NCI-H1105 (cell line): ENCODE measurements at places on chromosomes 16 and 17.
A peak's percentile ranks its signal among the peaks of the same experiment; 100 is the strongest.

- DNase-seq = no peak
Measured at GRCh38 chr16:69720822-69721430, 5.4 kb downstream of the NQO1 start.

DNA sequence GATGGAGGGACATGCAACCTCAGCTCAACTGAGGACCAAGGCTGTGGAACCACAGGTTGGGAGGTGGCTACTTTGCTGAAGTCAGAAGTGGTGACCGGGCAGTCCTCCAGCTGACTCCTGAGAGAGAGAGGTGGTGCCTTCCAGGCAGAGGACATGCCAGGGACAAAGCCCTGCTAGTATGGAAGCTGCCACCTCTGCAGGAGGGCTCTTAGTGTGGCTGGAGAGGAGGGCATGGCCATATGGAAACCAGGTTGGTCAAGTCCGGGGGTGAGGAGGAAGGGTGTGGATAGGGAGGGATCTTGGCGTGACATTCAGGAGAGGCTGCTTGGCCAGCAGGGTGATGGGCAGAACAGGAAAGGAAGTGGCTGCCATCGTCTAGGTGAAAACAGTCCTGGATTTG, 5.7 kb downstream of the C16orf86 start:
- no peak for DNase-seq

- no peak for DNase-seq
Measured at GRCh38 chr17:14552306-14552705, 251.4 kb downstream of the HS3ST3B1 start.

GRCh38 chr17:50451943-50452629, 16.6 kb downstream of the CHAD start:
- no peak for DNase-seq

GRCh38 chr16:29836623-29837022, 16.4 kb downstream of the MVP start:
- DNase-seq = no peak

GRCh38 chr17:9529033-9529700, 46.5 kb downstream of the STX8 start:
- DNase-seq = no peak

GRCh38 chr17:17004251-17004996, 32.5 kb upstream of the TNFRSF13B start:
- DNase-seq = no peak

DNA sequence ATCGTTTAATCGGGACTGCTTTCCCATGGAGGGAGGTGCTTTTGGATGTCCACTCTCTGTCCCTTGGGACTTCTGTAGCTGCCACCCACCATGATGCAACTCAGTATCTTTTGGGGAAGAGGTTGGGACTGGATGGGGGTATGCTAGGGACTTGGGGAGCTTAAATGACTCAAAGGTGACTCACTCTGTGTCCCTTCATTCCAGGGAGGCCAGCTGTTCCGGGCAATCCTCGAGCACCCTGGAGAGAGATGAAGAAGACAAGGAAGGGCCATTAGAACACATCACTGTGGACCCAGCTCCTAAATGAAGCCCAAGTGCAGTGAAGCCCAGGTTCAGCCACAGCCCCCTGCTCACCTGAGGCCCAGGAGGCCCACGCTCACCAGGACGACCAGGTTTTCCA, 4.6 kb downstream of the COL1A1 start:
- no peak for DNase-seq

DNA sequence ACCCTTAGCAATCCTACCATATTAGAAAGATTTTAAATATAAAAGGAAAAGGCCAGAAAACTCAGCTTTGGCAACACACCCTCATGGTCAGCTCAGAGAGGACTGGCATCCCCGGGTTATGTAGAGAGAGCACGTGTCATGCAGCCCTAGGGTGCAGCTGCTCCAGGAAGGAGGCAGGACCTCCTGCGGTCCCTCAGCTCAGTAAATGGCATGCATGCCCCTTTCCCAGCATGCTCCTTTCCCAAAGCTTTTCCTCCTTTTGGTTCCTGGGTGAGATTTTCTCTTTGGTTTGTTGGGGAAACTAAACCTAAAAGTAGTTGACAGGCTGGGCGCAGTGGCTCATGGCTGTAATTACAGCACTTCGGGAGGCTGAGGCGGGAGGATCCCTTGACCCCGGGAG, 3.9 kb downstream of the GAN start:
- no peak for DNase-seq

DNA sequence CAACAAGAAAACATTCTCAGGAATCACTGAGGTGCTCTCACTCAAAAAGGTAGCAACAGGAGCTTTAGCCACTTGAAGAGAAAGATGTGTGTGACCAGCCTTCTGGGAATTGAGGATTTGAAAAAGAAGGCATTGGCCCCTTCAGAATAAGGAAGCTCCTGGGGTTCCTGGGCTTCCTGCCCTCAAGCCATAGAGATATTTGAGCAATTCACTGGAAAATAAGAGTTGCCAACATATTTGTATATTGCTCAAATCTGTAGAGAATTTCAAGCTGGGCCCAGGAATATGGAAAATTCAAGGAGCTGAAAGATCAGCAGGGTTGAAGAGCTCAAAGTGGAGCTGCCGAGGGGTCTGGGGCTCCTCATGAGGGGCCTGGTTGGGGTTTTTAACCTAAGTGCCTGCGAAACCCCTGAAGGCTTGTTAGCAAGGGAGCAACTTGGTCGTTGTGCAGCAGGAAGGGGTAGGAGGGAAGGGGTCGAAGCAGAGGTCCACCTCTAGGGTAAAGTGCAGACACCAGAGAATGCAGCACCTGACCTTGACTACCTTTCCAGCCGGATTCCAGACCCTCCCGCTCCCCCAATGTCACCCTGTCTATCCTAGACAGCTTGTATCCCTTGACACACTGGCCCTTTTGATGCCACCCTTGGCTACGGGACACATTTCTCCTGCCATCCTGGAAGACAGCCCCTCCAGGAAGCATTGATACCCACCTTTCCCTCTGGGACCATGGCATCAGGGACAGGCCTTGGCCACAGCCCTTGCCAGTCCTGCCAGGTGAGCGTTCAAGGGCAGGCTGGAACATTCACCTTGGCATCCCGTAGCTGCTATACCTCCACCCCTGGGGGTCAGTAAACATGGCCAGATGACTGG, 67.6 kb upstream of the SREBF1 start:
- DNase-seq = no peak

GRCh38 chr17:58383892-58384462, 32.0 kb upstream of the SUPT4H1 start:
- no peak for DNase-seq

DNA sequence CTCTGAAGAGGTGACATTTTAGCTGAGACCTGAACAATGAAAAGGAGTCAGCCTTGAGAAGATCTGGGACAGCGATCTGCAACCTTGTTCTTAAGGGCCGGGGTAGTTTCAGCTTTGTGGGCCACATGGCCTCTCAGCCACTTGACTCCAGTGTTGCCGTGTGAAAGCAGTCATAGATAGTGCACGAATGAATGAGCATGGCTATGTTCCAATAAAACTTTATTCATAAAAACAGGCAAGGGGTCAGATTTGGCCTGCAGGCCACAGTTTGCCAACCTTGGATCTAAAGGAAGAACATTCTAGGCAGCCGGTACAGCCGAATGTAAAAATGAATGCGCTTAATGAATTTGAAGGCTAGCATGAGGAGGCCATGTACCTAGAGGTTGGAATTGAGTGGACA, 83.5 kb downstream of the ABCC6 start:
- DNase-seq = no peak

DNA sequence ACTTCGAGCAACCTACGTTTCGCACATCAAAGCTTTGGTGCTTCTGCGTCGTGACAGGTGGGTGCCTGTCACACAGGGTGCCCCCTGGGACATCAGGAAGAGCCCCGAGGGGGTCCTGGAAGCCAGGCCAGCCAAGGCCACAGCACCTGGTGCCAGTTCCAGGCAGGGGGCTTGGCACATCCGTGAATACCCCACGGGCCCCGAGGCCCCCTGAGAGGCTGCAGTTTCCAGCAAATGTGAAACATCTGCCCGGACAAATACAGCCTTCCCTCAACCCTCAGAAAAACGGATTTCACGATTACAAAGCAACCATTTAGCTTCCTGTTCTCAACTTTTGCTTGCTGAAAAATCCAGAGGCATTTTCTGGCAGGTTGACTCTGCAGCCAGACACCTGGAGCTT, 109.3 kb upstream of the METRNL start:
- DNase-seq = no peak

GRCh38 chr16:50652836-50653425, 28.2 kb downstream of the SNX20 start:
- DNase-seq = no peak

GRCh38 chr17:76899414-76899813, 31.2 kb downstream of the MGAT5B start:
- DNase-seq = no peak

- no peak for DNase-seq
Measured at GRCh38 chr17:7721612-7722011, 4.1 kb downstream of the DNAH2 start.

DNA sequence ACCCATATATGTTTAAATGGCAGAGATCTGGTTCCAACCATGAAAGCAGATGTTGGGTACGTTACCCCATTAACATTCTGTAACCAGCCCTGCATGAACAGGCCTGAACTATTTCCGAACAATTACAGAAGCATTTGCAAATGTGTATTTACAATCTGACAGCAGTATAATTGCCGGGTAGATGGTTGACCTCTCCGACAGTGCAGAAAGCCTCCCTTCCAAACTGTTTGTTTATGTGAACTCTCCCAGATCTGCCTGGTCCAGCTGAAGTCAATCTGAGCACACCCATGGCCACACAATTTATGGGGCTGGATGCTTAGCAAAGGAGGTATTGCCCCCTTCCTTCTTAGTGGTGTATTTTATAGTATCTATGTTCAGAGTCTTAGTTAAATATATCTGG, 21.8 kb downstream of the NUDT7 start:
- DNase-seq = no peak

- DNase-seq = no peak
Measured at GRCh38 chr16:1920727-1921171, 2.5 kb upstream of the HS3ST6 start.

GRCh38 chr16:77304877-77305276, 105.7 kb downstream of the SYCE1L start:
- no peak for DNase-seq

GRCh38 chr16:85068746-85069145, 41.2 kb downstream of the KIAA0513 start:
- no peak for DNase-seq

GRCh38 chr17:77127735-77128361, 12.9 kb upstream of the SEC14L1 start:
- DNase-seq = no peak

DNA sequence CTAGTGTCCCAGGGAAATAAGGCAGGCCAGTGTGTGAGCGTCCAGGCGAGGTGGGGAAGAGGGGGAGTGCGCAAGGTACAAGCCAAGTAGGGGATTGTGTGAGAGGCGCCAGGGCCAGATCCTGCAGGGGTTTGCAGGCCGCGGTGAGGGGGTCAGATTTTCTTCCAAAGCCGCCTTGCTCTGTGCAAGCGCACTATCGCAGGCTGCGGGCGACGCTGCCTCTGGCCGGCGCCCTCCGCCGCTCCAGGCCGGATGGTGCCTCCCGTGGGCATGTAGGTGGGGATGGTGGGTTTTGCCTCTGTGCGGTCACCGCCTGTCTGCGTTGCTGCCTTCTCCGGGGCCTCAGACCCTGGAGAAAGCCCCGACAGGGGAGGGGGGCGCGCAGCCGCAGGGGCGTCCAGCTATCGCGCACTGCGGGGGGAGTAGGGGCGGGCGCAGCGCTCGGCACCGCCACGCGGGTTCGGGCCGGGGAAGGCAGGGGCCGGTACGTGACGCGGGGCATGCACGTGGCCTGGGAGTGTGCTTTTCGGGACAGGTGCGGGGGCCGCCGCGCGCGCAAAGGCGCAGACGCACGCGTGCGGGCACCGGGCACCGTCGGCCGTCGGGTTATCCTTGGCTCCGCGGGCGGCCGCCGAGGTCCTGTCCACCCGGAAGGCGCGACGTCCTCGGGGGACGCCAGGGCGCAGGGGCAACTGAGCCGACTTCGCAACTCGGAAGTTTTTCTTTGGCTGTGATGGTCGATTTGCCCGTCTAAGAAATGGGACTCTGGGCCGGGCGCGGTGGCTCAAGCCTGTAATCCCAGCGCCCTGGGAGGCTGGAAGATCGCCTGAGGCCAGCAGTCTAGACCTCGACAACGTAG, 1.1 kb upstream of the HAPSTR1 start:
- no peak for DNase-seq

- DNase-seq = peak; percentile 34
Measured at GRCh38 chr16:2952679-2953078, 11.4 kb upstream of the KREMEN2 start.
